ENCODE measurements at places on chromosomes 12 and 14.

DNA sequence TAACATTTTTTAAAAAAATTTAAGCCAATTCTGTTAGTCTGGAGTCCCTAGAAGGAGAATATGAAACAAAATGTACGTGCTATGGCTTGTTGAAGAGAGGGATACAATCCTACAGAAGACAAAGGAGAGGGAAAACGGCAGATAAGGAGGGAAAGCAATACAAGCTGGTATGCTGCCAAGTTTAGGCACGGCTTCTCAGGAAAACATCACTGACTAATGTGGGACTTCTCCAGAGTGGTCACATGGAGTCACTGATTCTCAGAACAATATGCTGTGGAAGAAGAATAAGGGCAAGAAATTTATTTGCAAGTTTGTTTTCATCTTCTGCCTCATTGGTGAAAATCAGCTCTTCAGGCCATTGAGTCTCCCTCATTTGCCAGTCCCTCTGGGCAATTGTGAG, 22.9 kb upstream of the NR1H4 start:
- no peak for DNase-seq

DNA sequence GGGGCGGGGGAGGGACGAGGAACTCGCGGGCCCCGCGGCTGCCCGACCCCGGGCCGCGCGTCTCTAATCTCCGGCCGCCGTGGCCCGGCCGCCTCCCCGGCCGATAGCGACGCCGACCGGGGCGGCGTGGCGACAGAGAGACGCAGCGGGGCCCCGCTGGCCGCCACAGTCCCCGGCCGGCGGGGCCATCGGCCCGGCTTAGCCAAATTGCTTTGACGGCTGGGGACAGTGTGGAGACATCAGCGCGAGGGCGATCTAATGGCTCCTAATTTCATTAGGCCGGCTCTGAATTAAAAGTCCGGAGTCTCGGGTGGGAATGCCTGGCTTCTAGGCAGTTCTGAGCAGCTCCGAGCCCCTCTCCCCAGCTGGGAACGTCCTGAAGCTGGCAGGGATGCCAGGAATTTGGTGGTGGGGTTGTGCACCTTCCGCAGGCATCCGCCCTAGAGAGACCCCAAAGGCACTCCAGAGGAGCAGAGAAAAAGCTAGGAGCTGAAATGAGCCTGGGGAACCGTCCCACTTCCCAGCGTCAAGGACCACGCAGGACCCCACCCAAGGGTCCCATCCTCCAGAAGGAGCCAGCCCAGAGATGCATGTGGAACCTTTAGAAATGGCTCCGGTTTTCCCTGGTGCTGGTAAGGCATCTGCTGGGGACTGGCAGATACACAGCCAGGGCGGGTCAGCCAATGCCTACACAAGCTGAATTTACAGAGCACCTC, 9.6 kb downstream of the TBX5 start:
- DNase-seq, result no peak

DNA sequence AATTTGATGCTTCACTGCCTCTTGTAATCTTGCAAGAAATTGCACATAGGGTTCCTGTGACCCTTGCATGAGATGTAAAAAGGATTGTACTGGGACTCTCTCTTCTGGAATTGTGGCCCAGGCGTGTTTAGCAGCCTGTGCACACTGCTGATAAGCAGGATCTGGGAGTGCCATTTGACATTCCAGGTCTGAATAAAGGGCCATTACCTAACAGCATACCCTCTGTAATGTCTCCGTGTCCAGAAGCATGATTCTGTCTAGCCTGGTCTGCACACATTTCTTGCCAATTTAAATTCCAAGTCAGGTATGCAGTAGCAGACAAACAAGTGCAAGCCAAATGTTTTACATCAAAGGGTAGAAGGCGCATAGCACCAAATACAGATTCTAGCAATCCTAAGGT, 18.1 kb upstream of the MAPKAPK5 start:
- DNase-seq, result no peak

- DNase-seq, result no peak
Observed at GRCh38 chr14:92755495-92755894, 7.1 kb upstream of the LGMN start.

GRCh38 chr12:123344086-123344485, 20.6 kb downstream of the SBNO1 start:
- no peak for DNase-seq

- peak; percentile 85 for DNase-seq
Observed at GRCh38 chr14:81464253-81465002, 64.3 kb upstream of the STON2 start.

- no peak for DNase-seq
Observed at GRCh38 chr12:97567619-97568110, 105.1 kb downstream of the RMST start.

- DNase-seq, result no peak
Observed at GRCh38 chr12:19144985-19145384, 15.5 kb downstream of the PLEKHA5 start.

DNA sequence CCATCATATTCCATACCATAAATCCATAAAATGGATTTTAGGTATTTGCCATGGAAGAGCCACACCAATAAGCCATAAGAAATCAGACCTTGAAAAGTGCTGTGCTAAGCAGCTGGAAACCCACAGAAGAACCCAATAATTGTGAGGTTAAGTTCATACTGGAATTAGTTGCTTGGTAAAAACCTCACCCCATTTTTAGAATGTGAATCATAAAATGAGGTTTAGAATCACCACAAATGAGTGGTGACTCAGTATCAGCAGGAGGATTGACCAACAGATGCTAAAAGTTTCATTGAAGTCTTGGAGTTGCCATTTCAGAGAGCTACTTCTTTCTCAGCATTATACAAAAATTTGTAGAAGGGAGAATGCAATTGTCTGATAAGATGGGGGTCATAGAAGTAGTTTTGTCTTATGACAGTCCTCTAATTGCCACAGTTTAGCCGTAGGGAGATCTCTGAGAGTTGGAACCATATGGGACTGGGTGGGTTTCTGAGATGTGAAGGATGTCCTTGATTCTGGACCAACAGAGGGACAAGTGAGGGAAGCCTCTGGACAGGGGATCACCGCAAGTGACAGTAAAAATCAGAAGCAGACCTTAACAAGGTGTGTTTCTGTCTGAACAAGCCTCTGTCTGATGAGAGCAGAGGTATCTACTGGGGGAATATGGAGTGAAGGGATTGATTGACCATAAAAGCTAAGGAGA, 1.4 kb upstream of the STON2 start:
- DNase-seq, result no peak

DNA sequence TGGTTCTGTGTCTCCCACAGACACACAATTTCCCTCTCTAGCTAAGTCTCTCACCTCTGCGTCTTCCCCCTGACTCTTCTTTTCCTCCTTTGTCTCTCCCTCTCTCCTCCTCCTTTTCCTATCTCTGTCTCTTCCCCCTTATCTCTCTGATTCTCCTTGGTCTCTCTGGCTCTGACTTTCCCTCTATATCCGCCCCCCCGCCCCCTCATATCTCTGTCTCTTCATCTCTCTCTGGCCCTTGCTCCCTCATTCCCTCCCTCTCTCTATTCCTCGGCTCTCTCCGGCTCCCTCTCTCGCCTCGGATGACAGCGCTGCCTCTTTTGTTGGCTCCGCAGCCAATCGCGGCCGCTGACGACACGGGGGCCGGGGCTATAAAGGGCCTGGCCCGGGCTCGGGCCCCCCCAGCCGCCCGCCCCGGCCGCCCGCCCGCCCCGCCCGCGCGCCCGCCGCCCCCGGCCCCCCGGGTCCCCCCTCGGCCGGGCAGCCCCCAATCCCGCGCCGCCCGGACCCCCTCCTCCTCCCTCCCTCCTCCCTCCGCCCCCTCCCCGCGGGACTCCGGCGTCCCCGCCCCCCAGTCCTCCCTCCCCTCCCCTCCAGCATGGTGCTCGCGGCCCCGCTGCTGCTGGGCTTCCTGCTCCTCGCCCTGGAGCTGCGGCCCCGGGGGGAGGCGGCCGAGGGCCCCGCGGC, at the start of gene GDF11:
GDF11 (plus strand) TSS at position 404 of the 687 bp plus-strand sequence; CDS start at position 599, 195 bp downstream.
- peak; percentile 75 for DNase-seq

GRCh38 chr12:111599453-111600204, 514 bp upstream of the ATXN2 start:
- peak; percentile 87 for DNase-seq

- DNase-seq, result no peak
Observed at GRCh38 chr14:73829526-73830431, 21.9 kb upstream of the PTGR2 start.

DNA sequence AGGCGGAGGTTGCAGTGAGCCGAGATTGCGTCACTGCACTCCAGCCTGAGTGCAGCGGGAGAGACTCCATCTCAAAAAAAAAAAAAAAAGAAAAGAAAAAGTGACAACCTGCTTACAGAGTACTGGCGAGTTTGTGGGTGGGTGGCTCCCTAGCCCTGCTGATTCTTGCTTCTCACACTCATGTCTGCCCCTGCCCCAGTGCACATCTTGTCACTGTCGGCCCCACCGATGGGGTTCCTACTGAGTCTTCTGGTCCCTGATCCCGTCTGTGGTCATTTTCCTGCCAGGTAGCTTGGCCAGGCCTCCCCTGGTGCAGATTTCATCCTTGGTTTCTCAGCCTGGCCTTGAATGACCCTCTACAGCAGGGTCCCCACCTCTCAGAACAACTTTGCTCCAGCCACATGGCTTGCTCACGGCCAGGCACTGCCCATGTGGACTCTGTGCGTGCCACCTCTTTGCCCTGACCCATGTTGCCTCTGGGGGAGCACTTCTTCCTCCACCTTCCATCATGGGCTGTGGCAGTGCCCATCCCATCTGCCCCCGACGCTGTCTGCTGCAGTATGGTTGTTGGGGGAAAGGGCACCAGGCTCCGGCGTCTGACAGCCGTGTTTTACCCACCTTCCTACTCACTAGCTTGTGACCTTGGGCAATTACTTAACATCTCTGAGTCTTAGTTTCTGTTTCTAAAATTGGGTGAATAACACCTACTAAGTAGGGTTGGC, 2.1 kb upstream of the PTPN6 start:
- DNase-seq, result no peak

DNA sequence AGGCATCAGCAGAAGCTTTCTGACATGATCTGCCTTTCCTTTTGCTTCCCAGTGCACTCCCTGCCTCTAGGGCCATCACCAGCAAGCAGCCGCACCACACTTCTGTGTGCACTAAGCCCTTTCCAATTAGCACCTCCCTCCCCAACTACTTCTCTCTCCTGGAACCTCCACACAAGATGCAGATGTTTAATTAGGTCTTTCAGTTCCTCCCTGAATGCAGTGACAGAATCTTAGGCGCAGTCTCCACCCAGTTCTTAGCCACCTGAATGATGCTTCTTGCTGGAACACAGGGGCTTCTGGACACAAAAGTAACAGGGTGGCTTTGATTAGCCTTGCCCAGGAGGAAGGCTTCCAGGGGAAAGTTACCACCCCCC, 32.9 kb downstream of the NIN start:
- no peak for DNase-seq

GRCh38 chr12:19042221-19042620, 87.3 kb upstream of the PLEKHA5 start:
- no peak for DNase-seq

Data from NCI-H524 (cell line).